ENCODE measurements at places on chromosomes 1 and 21. TPM values are rescaled to one million over a fixed set of nuclear protein-coding genes. Genes with fewer than 3 reads are reported as not detected.

The RGS13 gene
- polyA plus RNA-seq = 0.68 TPM

The TEDDM1 gene
- not detected for polyA plus RNA-seq

The HEATR1 gene
- polyA plus RNA-seq = 12.1 TPM

GRCh38 chr21:25573409-25574206 is 33.7 kb downstream of the MRPL39 start:
- DNase-seq = peak; percentile 19

GRCh38 chr1:13896932-13897331 is 196.9 kb downstream of the PRDM2 start:
- no peak for DNase-seq

GRCh38 chr21:32717851-32718316 is 9.9 kb downstream of the SYNJ1 start:
- DNase-seq = no peak

DNA sequence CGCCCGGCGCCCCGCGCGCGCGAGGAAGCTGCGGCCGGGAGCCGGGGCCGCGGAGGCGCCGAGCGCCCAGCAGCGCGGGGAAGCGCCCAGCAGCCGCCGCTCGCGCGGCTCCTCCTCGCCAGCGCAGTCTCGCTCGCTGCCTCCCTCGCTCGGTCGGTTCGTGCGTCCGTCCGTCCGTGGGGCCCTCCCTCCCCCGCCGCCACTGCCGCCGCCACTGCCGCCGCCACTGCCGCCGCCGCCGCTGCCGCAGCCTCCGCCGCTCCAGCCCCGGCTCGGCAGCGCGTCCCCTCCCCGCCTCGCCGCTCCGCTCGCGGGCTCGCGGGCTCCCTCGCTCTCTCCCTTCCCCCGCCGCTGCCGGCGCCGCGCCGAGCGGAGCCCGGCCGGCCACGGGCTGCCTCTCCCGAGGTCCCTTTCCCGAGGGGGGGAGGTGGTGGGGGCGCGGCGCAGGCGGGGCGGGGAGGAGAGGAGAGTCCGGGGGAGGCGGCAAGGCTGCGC is at the start of gene KCND3:
KCND3 (minus strand) TSS at position 138 of the 495 bp plus-strand sequence.
- peak; percentile 45 for DNase-seq

- DNase-seq = peak; percentile 87
Measured at GRCh38 chr1:234611225-234611846, 1.4 kb upstream of the IRF2BP2 start.
